Progenitor cell of endocrine pancreas (in vitro differentiated cells): ENCODE measurements at places on chromosomes 5 and 9. TPM values are rescaled to one million over a fixed set of nuclear protein-coding genes. Genes with fewer than 3 reads are reported as not detected.

DNA sequence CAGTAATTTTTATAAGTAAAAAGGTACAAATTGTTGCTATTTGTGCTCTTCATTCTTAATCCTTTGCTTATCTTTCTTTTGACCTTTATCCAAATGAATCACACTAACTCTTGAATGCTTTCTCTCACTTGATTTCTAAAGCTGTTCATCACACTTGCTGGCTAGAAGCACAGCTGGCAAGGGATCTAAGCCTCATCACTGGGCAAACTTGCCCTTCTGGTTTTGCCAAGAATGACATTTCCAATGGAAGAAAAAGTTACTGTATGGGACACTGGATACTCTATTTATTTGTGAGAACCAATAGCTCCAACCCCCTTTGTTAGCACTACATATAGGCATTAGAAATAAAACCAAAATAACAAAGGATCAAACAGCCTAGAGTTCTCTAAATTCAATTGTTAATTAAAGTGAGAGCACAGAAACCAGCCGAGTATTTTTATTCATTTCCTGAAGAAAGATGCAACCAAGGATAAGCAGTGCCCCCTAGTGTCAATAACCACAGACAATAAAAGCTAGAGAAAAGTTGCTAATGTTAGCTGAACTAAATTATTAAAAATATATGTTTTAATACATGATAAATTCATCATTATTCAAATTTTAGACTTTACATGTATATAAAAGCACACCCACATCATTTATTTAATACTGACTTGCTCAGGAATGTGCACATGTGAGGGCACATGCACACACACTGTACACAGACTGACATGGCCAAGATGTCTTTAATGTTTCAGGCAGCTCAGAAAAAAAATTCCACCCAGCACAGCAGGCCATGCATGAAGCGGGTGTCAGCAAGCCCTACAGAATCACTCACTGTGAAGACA is 59.8 kb upstream of the POU5F2 start:
- H3K27ac ChIP-seq = no peak overlapping the region
- H3K36me3 ChIP-seq = no peaks in the 10 kb centered on the region
- peaks cover 6% of the 10 kb centered on the region for H3K4me1 ChIP-seq
- DNase-seq = no peak
- no peak overlapping the region for H3K4me3 ChIP-seq
- no peaks in the 10 kb centered on the region for H3K27me3 ChIP-seq

DNA sequence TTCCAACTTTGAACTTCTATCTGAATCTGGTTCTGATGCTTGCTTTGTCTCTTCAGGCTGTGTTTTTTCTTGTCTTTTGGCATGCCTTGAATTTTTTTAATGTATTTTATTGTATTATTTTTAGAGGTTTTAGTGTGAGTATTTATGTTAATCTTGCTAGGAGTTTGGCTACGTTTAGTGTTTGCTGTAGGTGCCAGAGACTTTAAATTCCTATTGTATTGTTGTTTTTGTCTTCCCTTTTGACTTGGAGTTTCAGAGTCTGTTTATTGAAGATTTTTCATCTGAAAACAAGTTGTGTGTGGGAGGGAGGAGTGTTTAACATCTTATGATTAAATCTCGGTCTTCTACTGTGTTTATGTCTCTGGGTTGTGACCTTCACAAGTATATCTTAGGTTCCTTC is 956.8 kb downstream of the TLE1 start:
- no peaks in the 10 kb centered on the region for H3K27me3 ChIP-seq
- H3K4me3 ChIP-seq = no peak overlapping the region
- H3K27ac ChIP-seq = no peak overlapping the region
- no peak for DNase-seq
- H3K4me1 ChIP-seq = no peaks in the 10 kb centered on the region

GRCh38 chr9:132192728-132193127 is 30.9 kb downstream of the NTNG2 start:
- DNase-seq = no peak
- peak overlapping the region; percentile 76 for H3K27ac ChIP-seq
- no peak overlapping the region for H3K4me3 ChIP-seq
- H3K36me3 ChIP-seq = no peaks in the 10 kb centered on the region

GRCh38 chr9:94714494-94714893 is 12.0 kb upstream of the AOPEP start:
- H3K36me3 ChIP-seq = no peaks in the 10 kb centered on the region
- peaks cover 2% of the 10 kb centered on the region for H3K4me1 ChIP-seq
- H3K27me3 ChIP-seq = peaks cover 3% of the 10 kb centered on the region
- H3K27ac ChIP-seq = no peak overlapping the region
- DNase-seq = no peak

- no peaks in the 10 kb centered on the region for H3K36me3 ChIP-seq
- DNase-seq = no peak
- no peak overlapping the region for H3K27ac ChIP-seq
- no peak overlapping the region for H3K4me3 ChIP-seq
- H3K27me3 ChIP-seq = peaks cover 2% of the 10 kb centered on the region
Observed at GRCh38 chr5:112636751-112637150, 100.9 kb upstream of the APC start.

GRCh38 chr5:14830210-14831005 is 41.2 kb downstream of the ANKH start:
- H3K36me3 ChIP-seq = peaks cover 1% of the 10 kb centered on the region
- H3K27me3 ChIP-seq = no peaks in the 10 kb centered on the region
- H3K4me1 ChIP-seq = no peaks in the 10 kb centered on the region

GRCh38 chr5:144267961-144268513 is 97.4 kb downstream of the KCTD16 start:
- H3K4me3 ChIP-seq = no peak overlapping the region
- peaks cover 20% of the 10 kb centered on the region for H3K36me3 ChIP-seq
- no peaks in the 10 kb centered on the region for H3K27me3 ChIP-seq
- DNase-seq = no peak

GRCh38 chr9:31394015-31394473 is 990.4 kb upstream of the ACO1 start:
- no peak overlapping the region for H3K4me3 ChIP-seq
- peaks cover 7% of the 10 kb centered on the region for H3K4me1 ChIP-seq
- H3K27me3 ChIP-seq = no peaks in the 10 kb centered on the region
- DNase-seq = no peak

GRCh38 chr5:111930449-111930848 is 173.5 kb upstream of the NREP start:
- H3K4me1 ChIP-seq = no peaks in the 10 kb centered on the region
- H3K36me3 ChIP-seq = no peaks in the 10 kb centered on the region
- no peak for DNase-seq
- no peak overlapping the region for H3K27ac ChIP-seq
- H3K4me3 ChIP-seq = no peak overlapping the region

DNA sequence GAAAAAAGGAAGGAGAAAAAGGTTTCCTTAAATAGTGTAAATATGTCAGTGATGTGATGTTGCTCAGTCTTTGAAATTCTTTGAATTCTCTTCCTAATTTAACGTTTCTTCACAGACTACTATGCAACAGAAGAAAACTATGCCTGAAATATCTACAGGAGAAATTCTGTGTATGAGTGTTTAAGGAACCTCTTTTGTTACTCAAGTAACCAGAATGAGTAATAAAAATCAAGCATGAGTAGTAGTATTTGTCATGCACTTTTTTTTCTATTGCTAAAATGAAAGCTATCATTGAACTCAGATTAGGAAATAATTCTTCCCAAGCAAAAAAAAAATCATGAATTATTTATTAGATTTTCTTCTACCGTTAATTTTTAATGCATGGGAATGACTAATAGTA is 20.3 kb upstream of the THG1L start:
- no peaks in the 10 kb centered on the region for H3K4me1 ChIP-seq
- no peak overlapping the region for H3K4me3 ChIP-seq
- no peak for DNase-seq
- no peaks in the 10 kb centered on the region for H3K27me3 ChIP-seq

GRCh38 chr9:89483592-89484474 is 14.1 kb downstream of the SEMA4D start:
- peaks cover 6% of the 10 kb centered on the region for H3K4me1 ChIP-seq
- no peaks in the 10 kb centered on the region for H3K27me3 ChIP-seq
- no peak for DNase-seq

DNA sequence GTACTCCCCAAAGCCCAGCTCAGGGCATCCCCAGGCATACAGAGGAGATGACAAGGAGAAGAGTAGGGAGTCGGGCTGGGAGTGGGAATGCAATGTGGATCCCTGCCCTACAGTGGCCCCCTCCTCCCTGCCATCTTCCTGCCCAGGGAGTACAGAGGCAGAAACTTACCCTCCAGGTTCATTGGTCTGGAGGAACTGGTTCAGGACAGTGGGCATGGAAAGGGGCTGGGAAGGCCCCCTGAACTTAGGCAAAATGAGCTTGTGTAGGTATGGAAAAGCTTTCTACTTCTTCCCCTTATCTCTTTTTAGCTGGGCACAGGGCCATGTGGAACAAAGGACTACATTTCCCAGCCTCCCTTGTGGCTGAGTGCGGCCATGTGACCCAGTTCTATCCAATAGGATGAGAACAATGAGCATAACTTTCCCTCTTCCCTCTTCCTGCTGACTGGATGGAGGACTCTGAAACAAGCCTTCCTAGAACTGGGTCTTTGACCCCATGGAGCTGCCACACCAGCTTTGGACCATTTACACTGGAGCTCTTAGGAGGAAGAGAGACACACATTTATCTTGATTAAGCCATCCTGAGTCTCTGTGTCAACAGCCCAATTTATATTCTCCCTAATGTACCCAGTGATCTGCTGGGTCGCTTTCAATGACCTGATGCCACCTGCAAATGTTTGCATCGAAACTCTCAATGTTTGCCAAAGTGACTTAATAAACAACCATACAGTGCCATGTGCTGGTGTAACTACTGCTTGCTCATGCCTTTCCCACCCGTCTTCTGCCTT is 25.0 kb upstream of the HMCN2 start:
- no peaks in the 10 kb centered on the region for H3K36me3 ChIP-seq
- no peak overlapping the region for H3K4me3 ChIP-seq
- H3K4me1 ChIP-seq = peaks cover 5% of the 10 kb centered on the region
- no peak overlapping the region for H3K27ac ChIP-seq
- H3K27me3 ChIP-seq = peaks cover 3% of the 10 kb centered on the region

GRCh38 chr5:54440456-54440893 is 15.0 kb upstream of the HSPB3 start:
- no peaks in the 10 kb centered on the region for H3K36me3 ChIP-seq
- H3K27ac ChIP-seq = no peak overlapping the region
- H3K4me1 ChIP-seq = peaks cover 5% of the 10 kb centered on the region
- no peak for DNase-seq
- no peaks in the 10 kb centered on the region for H3K27me3 ChIP-seq
- no peak overlapping the region for H3K4me3 ChIP-seq

- H3K4me3 ChIP-seq = no peak overlapping the region
- no peaks in the 10 kb centered on the region for H3K36me3 ChIP-seq
- H3K4me1 ChIP-seq = peaks cover 39% of the 10 kb centered on the region
- DNase-seq = no peak
- H3K27me3 ChIP-seq = no peaks in the 10 kb centered on the region
Observed at GRCh38 chr5:67240846-67241245, 44.2 kb upstream of the CD180 start.

GRCh38 chr9:10045598-10045997 is 567.2 kb downstream of the PTPRD start:
- H3K4me1 ChIP-seq = peaks cover 7% of the 10 kb centered on the region
- no peak for DNase-seq
- H3K4me3 ChIP-seq = no peak overlapping the region
- no peaks in the 10 kb centered on the region for H3K36me3 ChIP-seq

DNA sequence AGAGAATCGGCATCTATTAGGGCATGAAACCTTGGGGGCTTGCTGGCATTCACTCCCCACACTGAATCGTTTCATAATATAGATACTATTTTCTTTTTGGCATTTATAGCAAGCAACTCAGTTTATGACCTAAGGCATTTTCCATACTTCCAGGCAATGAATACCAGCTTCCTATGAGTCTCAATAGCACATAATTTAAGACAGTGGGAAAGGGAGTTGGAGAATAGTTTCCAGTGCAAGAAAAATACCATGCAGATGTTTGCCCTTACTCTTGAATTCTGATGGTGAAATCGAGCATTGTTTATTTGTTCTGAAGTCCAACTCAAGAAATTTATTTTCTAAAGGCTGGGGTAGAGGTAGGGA is 175.8 kb upstream of the KLF9 start:
- no peak for DNase-seq
- no peaks in the 10 kb centered on the region for H3K27me3 ChIP-seq
- no peaks in the 10 kb centered on the region for H3K36me3 ChIP-seq
- peaks cover 9% of the 10 kb centered on the region for H3K4me1 ChIP-seq

DNA sequence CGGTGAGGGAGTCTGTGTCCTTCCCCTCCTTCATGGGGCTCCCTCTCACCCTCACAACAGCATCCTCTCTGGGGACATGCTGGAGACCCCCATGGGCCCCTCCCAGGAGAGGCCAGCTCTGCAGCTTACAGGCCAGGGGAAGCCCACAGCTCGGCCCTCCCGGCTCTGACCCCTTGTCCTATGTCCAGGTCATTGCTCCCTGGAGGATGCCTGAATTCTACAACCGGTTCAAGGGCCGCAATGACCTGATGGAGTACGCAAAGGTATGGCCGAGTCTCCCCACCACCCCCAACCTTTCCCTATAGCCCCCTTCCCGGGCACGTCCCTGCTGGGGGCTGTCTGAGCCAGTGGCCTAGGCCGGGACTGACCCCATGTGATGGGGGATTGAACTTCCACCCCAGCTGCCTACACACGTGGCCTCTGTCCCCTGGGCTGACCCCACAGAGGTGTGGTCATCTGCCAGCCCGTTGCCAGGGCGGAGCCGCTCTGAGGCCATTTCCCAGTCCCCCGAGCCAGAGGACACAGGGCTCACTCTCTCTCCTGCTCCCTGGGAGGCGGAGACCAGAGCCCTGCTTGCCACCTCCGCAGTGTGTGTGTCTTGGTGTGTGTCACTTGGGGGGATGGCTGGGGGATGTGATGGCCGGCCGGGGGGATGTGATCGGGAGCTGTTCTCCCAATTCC is 21.9 kb downstream of the ASS1 start:
- H3K4me1 ChIP-seq = peaks cover 6% of the 10 kb centered on the region
- no peaks in the 10 kb centered on the region for H3K36me3 ChIP-seq
- no peak overlapping the region for H3K4me3 ChIP-seq
- no peak for DNase-seq
- no peak overlapping the region for H3K27ac ChIP-seq

DNA sequence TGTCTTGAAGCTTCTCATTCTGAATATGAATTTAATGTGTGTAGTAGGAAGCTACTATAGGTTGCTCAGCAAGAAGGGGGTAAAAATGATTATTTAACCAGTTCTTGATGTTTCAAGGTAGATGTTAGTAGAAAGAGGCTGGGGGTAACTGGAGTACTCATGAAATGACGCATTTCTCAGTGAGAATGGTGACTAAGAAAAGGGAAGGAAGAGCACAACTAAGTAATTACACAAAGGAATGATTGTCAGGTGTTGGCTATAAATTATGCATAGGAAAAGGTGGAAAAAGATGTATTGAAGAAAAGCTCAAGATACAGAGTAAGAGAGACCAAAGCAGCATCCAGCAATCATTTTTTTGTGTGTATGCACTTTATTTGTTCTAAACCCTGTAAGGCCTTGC is 1.4 kb upstream of the PSIP1 start:
- H3K4me1 ChIP-seq = peaks cover 16% of the 10 kb centered on the region
- H3K4me3 ChIP-seq = peak overlapping the region; percentile 56
- H3K27ac ChIP-seq = peak overlapping the region; percentile 9
- DNase-seq = no peak
- H3K27me3 ChIP-seq = no peaks in the 10 kb centered on the region
- peaks cover 4% of the 10 kb centered on the region for H3K36me3 ChIP-seq

Gene SLC6A3
- total RNA-seq = not detected in 2 replicates

Gene ORM2
- 3.2 and 5.4 TPM in 2 replicates for total RNA-seq

Gene ADAMTS2
- 2.1 and 2.5 TPM in 2 replicates for total RNA-seq

Gene CD274
- 0.29 and 0.55 TPM in 2 replicates for total RNA-seq

Gene TCF7
- 14.4 and 16.6 TPM in 2 replicates for total RNA-seq

Gene CORO2A
- 6.0 and 7.0 TPM in 2 replicates for total RNA-seq

Gene RLN2
- total RNA-seq = 4.0 and 4.4 TPM in 2 replicates

Gene LECT2
- total RNA-seq = not detected in 2 replicates

Gene LCN15
- not detected in 2 replicates for total RNA-seq

Gene SH3GL2
- total RNA-seq = 2.1 and 3.3 TPM in 2 replicates
